ENCODE measurements at places on chromosomes 16 and 17.

GRCh38 chr16:24758373-24758772, 28.9 kb downstream of the TNRC6A start:
- DNase-seq, result peak; percentile 36

GRCh38 chr17:35716897-35717465, 14.5 kb upstream of the RASL10B start:
- no peak for DNase-seq

DNA sequence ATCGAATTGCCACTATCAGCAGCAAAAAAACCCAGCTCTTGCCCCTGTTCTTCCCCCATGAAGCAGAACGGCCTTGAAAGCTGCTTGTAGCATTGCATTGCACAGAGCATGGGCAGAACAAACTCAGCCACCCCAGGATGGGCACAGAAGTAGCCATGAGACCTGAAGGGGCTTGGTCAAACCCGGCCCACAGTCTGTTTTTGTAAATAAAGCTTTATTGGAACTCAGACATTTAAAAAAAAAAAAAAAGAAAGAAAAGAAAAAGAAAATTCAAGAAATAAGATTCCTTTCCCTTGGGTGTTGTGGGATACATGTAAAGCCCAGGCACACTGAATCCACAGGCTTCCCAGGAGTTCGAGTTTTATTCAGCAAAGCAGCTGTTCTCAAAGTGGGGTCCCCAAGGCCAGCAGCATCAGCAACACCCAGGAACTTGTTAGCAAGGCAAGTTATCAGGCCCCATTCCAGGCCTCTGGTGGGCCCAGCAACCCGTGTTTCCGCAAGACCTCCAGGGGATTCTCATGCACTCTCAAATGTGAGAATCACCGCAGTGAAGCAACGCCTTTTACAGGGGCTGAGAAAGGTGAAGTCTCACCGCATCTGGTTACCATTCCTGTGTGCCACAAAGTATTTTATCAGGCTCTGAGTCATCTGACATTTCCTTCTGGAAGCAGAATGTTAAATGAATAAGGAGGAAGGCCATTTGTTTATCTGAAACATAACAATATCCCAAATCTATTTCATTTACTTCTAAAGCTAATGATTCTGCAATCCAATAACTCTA, 108.2 kb downstream of the SLC39A11 start:
- peak; percentile 78 for DNase-seq

DNA sequence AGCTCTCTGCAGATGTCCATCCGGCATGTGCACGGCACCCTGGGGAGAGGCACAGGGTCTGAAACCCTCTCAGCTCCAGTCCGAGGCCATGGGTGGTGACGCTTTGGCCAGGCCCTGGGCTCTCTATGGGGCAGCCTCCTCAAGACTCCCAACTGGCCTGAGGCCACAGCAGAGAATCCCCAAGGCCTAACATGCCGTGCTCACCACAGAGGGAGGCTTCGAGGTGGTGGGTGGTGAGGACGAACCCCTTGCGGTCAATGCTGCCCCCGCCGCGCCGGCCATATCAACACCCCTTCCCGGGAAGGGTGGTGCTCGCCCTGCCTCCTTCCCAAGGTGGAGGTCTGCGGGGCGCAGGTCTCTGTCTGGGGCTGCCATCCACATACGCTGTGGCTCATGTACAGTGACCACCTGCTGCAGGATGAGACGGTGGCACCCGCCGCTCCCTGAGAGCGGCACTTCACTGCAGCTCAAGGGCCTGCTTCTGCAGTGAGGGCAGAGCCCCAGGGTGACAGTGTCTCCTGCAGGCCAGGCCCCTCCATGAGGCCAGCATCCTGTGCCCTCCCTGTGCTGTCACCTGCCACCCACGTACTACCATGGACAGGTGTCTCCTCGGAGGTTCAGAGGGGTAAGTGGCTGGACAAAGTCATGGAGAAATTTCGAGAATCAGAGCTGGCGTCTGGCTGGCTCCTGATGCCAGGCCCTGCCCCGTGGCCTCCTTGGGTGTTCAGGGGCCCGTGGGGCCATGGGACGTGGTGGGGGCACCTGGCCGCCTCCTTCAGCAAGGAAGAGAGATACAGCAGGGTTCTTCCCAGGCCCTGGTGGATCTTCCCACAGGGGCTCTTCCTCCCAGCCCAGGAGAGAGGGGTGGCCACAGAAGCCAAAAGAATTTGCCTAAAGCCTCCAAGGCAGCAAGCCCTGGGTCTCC, 54.6 kb upstream of the ACSF3 start:
- DNase-seq, result no peak

DNA sequence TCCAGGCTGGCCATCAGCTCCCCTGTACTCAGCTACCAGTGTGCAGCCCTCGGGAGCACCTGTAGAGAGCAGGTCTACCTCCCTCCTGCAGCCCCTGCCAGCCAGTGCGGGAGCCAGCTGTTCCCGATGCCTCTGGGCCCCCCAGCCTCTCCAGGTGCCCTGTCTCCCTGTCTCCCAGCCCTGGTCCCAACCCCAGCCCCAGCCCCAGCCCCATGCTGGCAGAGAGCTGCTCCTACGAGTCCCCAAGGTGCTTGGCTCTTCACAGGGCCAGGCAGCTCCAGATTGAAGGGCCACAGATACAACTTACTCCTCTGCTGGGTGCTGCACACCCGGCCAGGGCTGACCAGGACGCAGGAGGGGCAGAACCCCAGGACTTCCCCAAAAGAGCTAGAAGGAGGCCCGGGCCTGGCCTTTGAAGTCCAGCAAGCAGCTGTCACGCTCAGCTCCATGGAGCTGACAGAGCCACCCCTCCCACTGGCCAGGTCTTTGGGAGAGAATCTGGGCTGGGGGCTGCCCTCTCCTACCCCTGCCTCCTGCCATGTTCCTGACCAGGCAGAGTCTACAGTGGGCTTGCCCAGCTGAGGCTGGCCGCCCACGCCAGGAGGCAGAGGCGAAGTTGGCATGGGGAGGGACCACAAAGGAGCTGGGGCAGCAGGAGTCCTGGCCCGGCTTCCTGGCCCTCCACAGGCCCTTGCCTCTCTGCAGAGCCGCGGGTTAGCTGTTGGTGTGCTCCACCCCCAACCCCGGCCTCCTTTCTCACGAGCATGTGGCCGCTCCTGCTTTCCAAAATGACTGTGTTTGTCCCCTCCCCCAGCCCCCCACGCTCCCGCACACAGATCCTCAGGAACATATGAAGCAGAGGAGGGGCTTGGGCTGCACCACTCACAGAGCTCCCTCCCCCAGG, 9.5 kb upstream of the ADAM11 start:
- no peak for DNase-seq

GRCh38 chr17:8382052-8382879, 727 bp downstream of the RPL26 start:
- no peak for DNase-seq

- peak; percentile 19 for DNase-seq
These were observed 14.8 kb downstream of the ALOXE3 start for GRCh38 chr17:8103549-8103948.

- peak; percentile 62 for DNase-seq
These were observed 2.1 kb upstream of the MMP2 start for GRCh38 chr16:55476625-55477533.

- peak; percentile 28 for DNase-seq
These were observed 577 bp upstream of the HS3ST2 start for GRCh38 chr16:22813223-22813947.

- DNase-seq, result no peak
These were observed 8.7 kb downstream of the PPL start for GRCh38 chr16:4928227-4928626.

DNA sequence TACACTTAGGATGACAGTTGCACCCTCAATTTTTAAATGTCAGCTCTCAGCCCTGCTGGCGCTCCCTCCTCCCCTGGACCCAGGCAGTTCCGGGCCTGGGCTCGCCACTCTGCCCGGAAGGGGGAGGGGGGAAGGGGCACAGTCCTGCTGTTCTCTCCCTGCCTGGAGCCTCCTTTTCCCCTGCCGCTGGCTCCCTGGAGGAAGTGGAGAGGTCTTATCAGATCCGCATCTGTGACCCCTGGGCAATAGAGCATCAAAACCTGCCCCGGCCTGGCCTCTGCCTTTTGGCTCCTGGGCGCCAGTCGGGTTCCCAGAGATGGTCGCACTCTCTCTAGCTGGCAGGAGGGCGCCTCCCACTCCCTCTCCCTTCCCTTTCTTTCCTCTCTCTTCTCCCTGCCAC, 149.3 kb downstream of the IRF8 start:
- no peak for DNase-seq

- DNase-seq, result no peak
These were observed 67.4 kb downstream of the MED13 start for GRCh38 chr17:61997664-61998063.

DNA sequence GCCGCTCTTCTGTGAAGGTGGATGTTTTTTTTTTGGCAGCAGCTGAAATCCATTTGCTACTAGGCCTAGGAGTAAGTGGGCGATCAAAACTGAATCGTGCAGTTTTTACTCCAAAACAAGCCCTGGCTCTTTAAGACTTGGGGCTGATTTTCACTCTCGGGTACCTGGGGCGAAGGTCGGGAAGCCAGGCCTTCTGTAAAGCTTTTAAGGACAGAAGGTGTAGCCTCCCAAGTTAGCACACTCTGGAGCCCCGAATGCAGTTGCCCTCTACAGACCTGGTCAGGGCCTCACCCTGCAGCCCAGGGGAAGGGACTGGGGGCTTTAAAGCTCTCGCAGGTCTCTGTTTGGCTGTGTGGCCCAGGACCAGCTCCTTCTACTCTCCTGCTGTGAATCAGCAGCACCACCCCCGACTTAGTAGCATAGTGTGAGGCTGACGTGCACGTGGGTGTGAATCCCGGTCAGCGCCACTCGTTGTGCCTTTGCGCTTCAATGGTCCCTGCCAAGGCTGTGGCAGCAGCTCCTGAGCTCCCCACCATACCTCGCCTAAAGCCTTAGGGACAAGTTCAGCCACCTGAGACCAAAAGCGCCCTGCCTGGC, 49.9 kb downstream of the TMEM235 start:
- DNase-seq, result no peak

DNA sequence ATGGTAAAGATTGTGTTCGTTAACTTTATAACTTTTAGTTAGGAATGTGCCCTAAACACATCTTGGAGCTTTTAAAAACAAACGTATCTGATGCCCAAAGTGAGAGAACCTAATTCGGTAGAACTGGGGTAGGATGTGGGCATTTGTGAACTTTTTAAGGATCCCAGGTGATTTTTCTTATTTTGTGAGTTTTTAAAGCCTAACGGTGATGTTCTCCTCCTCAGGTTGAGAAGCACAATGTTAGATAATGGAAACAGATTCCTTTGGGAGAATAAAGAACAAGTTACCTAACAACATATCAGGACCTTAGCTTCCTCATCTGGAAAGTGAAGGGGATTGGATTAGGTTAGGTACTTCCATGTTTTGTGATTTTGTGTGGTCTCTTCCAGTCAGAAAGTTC, 687 bp downstream of the SAP30BP start:
- DNase-seq, result no peak

All from RPMI7951 (cell line).